ENCODE measurements at places on chromosomes 1 and 21.
A peak's percentile ranks its signal among the peaks of the same experiment; 100 is the strongest.

- no peak for DNase-seq
Measured at GRCh38 chr21:15669247-15669646, 60.5 kb upstream of the USP25 start.

- no peak for DNase-seq
Measured at GRCh38 chr1:46717654-46718053, 1.3 kb downstream of the EFCAB14 start.

DNA sequence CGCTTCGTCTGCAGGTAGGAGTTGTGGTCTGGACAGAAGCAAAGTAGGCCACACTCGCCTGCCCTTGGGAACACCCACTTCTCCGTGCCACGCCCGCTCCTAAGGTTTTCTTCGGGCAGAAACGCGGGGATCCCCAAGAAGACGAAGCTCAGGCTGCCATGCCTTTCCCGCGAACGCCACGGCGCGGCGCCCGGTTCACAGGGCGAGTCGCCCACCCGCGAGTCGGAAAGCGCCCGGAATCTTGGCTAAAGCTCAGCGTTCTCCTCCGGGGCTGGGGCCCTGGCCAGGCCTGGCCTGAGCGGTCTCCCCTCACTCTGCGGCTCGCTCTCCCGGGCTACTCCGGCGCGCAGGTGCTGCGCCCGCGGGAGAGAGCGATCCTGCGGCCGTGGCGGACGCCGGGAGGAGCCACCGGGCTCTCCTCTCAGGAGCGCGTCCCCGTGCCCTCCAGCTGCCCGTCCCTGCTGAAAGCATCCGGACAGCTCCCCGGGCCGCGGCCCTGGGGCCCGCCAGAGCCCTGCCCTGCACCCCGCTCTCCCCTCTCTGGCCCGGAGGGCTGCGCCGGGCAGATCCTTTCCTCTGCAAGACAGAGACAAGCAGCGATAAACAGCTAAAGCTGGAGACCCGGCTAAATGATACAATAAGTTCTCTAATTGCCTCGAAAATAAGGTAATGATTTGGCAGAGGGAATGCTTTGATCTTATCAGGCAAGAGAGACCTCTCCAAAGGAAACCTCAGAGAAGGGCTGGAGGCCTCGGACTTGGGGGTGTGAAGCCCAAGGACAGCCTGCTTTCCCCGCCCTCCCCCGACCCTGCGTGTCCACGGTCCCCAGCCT lies 6.7 kb upstream of the WNT2B start:
- DNase-seq = peak; percentile 15

DNA sequence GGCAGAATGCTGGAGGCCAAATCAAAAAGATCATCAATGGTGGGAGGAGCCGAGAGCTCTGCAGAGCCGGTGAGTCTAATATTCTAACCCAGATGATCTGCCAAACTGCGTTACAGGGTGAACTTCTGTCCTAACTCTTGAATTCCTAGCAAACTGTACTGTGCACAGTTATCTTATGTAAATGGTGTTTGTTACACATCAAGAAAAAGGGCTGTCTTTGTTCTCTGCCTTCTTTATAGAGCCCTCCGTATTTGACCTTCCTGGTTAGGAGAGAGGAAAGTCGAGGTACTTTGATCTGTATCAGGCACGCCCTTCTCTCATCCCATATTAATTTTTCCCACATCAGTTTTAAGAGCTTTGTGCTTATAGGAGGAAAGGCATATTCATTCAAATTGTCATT lies 37.6 kb downstream of the MT1HL1 start:
- no peak for DNase-seq

DNA sequence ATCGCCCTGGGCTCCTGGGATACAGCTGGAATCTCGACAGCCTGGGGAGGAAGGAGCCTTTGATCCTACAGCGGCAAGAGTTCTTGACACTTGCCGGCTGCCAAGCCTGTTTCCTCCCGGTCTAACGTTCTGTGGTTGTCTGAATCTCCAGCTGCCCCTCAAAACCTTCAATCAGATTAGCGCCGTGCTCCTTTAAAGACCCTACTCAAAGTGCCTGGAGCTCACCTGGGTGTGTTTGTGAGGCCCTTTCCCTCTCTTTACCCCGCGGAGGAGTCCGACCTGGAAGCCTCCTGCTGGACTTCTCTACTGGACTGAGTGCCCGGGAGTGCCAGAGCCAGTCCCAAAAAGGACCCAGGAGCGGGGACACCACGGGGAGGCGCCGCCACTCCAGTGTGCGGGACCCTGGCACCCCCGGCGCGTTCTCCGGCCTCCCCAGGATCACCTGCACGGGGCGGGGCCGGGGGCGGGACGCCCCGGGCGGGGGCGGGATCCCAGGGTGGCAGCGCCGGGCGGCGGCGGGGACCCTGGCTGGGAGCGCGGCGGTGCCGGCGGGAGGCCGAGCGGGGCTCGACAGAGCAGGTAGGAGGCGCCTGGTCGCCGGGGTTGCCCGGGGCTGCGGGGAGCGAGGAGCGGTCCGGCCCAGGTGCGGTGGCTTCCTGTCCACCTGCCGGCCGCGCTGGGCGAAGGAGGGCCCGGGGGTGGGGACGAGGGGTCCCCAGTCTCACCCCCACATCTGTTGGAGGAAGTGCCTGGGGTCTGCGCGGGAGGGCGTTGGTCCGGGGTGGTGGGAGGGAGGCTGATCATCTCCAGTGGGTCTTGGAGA lies at the start of gene NCMAP:
Gene NCMAP, plus strand, starts transcription at position 497 of the 823 bp plus-strand sequence. CDS start 39,344 bp downstream, outside the sequence.
- DNase-seq = peak; percentile 19

DNA sequence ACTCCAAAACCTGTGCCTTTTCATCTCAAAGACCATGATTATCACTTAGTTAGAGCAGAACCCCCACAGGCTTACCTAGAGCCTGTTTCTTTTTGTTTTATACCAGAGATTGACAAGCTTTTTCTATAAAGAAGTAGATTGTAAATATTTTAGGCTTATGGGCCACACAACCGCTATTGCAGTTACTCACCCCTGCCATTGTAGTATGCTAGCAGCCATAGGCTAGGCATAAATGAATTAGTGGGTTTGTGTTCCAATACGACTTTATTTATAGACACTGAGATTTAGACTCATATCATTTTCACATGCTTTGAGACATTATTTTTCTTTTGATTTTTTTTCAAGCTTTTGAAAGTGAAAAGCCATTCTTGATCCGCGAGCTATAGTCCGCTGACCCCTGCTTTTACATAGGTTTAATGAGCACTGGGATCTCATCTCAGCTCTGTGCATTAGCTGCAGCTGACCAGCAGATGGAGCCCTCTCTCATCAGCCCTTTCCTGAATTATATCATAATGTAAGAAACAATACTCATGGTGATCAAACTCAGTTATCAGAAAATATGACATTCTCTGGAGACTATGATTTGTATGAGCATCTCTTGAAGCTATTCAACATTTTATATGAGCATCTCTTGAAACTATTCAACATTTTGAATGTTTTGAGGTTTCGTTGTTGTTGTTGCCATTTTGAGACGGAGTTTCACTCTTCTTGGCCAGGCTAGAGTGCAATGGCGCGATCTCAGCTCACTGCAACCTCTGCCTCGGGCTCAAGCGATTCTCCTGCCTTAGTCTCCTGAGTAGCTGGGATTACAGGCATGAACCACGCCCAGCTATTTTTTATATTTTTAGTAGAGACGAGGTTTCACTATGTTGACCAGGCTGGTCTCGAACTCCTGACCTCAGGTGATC lies 111.9 kb upstream of the L1TD1 start:
- no peak for DNase-seq

DNA sequence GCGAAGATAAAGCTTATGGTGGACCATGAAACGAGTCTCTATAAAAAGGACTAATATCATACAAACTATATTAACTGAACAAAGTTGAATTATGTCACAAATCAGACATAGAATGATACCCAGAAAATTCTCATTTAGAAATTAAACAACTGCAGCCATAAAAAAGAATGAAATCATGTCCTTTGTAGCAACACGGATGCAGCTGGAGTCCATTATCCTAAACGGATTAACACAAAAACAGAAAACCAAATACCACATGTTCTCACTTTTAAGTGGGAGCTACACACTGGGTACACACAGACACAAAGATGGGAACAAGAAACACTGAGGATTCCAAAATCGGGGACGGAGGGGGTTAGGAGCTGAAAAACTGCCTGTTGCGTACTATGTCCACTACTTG lies 11.5 kb downstream of the COP1 start:
- no peak for DNase-seq

DNA sequence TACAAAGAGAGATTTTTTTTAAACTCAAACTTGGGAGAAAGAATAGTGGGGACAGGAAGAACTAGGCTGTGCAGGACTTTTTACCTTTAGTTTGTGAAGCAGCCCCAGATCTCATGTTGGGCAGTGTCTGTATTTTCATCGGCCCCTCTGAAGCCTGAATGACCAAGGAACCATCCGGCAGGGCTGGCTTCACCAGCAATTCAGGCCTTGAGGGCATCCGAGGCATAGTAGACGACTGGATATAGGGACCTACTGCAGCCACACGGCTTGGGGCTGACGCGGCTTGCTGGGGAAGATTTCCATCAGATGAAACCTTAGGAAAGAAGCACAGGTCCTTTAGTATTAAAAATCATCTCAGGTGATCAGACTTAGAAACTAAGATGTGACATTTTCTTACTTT lies 43.7 kb downstream of the TP53BP2 start:
- DNase-seq = no peak

DNA sequence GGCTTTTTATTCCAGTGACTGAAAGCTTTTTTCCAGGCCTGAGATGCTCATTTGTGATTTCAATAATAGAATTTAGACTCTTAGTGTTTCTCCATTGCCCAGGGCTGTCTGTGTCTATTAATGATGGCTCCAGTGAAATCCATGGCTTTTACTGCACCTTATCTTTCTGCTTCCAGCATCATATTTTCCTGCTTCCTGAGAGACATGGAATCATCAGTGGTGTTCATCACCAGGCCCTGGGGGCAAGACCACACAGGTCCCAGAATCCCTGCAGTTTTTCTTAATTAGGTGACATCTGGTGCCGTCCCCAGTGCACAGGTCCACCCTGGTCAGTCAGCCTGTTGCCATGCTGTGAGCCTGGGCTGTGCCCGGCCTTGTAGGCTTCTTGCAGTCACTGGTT lies 15.5 kb downstream of the NT5C1A start:
- no peak for DNase-seq

- no peak for DNase-seq
Measured at GRCh38 chr21:30962013-30962412, 76.3 kb downstream of the KRTAP19-8 start.

DNA sequence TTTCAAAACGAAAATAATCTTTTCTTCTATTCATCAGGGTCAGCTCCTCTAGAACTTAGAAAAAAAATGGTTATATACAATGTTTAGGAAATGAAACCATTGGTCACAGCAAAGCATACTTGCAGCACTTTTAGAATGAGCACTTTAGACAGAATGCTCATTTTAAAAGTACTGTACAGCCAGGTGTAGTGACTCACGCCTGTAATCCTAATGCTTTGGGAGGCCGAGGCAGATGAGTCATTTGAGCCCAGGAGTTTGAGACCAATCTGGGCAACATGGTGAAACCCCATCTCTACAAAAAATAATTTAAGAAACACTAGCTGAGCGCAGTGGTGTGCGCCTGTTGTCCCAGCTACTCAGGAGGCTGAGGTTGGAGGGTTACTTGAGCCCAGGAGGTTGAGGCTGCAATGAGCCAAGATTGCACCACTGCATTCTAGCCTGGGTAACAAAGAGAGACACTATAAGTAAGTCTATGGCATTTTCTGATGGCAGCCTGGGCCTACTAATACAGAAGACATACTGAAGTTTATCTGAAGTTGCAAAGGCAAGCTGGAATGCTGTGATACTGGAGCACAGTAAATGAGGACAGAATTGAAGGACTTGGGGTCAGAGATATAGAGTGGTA lies 48.9 kb upstream of the ZNF326 start:
- DNase-seq = no peak

DNA sequence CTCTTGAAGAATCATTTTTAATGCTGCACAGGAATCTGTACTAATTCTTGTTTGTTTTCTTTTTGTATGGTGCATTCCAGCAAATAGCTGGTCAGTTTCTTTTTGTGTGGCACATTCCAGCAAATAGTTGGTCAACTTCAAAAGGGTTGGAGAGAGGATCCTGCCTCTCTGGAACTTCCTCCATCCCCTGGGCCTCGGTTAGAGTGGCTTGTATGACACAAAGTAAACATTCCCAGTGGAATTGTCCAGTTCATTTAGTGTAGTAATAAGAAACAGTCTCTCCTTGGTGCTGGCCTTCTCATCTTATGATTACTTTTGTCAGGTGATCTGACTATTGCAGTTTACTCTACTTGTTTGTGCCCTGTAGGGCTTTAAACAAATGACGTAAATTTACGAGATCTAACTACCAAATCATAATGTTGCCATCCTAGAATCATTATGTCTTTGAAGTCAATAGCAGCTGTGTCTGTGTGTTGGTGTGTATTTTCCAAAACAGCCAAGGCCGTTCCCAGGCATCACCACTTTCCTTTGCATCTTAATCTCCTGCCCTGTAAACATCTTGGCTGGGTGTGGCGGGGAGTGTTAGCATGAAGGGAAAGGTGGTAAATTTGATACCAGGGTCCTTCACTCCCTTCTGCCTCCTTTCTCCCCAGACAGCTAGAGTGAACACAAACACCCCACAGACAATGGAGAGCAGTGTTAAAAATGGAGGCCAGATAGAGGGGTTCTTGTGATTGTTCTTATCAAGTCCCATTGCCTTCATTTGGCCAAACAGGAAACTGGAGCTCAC lies 77.9 kb downstream of the CDC7 start:
- no peak for DNase-seq

DNA sequence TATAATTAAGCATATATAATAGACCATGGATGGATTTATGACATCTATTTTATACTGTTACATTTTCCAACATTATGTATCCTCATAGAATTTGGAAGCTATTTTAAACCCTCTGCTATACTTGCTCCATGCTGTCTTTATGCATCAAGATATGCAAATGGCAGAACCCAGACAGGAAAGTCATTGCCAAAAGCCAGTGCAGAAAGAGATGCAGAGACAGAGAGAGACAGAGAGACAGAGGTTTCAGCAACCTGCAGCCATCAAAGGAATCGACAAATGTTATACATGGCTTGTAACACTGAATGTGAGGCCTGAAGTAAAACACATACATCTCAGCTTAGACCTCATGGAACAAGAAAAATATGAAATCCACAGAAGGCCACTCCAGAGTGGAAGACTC lies 7.5 kb upstream of the PTPRC start:
- DNase-seq = no peak

DNA sequence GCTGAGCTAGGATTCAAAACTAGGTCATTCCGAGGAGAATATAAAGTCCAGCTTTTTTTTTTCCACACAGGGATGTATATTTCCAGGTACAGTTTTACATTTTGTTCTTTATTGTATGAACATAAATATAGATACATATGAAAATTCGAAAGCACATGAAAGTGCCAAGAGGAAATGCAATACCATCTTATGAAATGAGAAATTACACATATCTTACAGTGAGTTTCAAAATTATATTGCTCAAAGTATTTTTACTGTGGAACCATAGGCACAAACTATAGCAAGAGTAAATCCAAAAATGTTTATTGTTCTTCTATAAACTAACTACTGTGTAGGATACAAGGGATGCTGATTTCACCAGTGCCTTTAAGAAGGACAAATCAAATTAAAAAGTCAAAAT lies 39.0 kb downstream of the PTPRC start:
- no peak for DNase-seq

Measured in activated CD4-positive, CD25-positive, alpha-beta regulatory T cell (primary cell).